ENCODE measurements at places on chromosomes 5 and 9.

DNA sequence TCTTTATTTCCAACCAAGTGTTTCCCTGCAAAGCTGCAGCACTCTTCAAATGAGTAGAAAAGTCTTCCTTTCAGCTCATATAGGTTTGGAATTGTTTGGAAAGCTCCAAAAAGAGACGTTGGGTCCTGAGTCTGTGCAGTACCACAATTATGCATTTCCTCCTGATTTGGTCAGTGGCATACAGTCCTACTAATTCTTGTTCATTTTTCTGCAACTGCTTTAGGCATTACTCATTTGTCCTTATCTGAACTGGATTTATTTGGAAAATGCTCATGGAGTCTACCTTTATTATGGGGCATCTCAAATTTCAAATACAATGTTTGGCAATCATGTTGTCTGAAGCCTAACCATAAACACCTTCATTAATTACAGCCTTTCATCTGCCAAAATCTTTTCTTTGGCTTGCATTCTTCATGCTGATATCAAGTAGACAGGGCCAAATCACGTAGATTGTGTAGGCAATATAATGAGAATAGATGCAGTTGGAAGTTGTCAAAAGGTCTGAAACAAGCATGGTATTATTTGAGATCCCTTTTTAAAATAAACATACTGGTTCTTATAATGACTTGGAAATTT is 232.8 kb downstream of the TLE1 start:
- no peak for DNase-seq

- no peak for DNase-seq
These were observed 378.1 kb upstream of the TLE4 start for GRCh38 chr9:79193501-79194223.

DNA sequence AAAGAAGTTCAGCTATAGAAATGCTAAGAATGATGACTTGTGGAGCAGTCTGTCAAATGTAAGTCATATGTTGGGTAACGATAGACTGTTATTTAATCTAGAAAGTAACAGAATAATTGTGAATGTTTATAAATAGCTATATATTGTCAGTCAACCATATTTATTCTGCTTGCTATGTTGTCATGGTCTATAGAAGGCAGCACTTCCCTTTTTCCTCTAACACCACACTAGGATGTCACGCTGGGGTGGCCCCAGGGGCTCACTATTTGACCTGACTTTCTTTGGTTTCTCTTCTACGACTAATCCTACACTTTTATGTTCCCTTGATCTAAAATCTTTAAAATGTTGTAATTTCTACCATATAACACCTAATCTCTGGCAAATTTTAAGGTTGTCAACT is 20.5 kb downstream of the ERAP2 start:
- DNase-seq: no peak

DNA sequence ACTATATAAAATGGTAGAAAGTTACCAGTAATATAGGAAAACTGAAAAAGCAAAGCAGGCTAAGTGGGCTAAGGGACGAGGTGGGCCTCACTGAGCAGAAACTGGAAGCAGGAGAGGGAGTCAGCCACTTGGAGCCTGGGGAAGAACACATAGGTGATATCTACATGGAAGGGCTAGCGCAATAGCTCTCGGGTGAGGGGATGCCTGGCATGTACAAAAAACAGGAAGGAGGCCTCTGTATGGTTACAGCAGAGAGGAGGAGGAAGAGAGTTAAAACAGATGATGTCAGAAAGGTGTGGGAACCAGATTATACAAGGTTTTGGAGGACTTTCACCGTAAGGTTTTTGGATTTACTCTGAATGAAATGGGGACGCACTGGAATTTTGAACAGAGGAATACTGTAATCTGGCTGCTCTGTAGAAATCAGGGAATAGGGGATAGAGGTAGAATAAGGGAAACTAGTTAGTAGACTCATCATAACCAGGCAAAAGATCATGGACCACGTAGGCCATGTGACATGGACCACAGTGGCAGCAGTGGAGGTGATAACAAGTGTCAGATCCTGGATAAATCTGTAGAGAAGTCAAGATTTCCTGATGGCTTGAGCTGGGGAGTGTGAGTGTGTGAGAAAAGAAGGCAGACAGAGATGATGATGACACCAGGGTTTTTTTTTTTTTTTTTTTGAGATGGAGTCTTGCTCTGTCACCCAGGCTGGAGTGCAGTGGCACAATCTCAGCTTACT is 52.5 kb downstream of the FNBP1 start:
- no peak for DNase-seq

DNA sequence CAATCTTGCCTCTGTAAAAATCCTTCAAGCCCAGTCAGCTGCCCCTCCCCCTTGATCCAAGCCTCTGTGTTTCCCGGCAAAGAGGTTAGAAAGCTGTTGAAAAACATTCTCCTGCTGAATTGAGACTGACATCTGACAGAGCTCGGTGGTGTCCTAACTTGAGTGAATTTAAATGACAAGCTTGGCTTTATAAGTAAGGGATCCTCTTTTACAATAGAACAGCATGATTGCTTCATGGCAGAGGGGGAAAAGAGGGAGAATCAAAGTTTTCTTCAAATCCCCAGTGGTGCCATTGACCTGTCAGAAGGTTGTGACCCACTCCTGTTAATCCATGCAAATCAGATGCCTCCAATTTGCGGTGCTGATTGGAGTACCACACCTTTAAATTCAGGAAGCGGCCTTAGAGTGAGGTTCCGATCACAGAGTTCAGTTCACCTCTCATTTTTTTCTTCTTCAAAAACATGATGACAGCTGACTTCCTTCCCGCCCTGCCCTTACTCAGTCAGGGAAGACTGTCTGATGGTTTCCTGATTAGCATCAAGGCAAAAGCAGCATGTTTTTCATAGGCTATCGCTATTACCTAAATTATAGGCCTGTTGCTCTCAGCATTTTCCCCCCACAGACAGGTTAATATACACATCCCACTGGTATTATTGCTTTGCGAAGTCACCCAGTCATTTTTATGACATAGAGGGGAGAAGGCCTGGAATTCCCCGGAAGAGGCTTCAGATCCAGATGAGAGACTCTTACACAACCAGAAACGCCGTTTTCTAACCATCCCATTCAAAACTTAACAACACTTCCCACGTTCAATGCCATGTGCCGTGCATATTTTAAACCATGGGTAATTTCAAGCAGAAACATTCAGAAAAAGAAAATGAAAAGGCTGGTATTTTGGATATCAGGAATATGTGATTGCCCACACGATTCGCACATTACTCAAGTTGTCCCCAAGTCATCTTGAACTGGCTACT is 141.4 kb downstream of the EBF1 start:
- DNase-seq: no peak

GRCh38 chr5:56569566-56569965 is 245.8 kb upstream of the MAP3K1 start:
- DNase-seq: no peak

DNA sequence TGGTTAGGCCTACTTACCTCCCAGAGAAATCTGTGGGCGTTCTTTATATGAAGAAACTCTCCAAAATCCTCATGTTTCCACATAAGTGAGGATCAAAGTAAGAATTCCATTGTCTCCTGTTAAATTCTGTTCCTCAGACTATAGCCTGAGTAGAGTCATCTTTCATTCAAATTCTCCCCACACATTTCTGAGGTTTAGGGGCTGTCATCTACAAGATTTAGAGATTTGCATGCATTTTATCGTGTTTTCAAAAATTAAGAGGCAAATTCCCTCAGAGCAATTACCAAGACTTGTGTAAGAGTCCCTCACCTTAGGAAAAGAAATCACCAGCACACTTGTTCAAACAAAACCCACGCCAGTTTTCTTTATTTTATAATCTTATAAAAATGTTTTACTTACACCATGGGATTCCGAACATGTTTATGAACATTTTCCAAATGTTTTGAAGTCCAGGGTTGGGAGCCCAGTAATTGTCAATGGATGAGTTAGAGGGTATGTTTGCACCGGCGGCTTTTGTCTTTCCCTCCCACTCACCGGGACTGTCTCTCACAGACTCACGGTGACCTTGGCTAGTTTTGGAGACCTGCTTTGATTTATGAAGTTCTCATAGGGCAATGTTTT is 367.6 kb downstream of the ENC1 start:
- no peak for DNase-seq

DNA sequence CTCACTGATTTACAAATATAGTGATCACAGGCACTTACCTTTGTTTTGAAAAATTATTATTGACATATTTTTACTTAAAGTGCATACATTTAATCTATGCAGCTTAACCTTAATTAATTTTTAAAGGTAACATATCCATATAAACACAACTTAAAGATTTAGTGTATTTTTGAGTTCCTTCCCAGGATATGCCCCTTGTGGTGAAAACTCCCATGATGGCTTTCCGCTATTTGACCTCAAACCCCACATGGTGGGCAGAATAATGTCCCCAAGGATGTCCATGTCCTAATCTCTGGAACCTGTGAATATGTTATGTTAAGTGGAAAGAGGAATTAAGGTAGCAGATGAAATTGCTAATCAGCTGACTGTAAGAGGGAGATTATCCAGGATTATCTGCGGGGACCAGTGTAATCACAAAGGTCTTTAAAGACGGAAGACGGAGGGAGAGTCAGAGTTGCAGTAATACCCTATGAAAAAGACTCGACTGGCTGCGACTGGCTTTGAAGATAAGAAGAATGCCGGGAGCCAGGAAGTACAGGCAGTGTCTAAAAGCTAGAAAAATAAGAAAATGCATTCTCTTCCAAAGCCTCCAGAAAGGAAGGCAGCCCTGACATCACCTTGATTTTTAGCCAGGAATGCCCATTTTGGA is 193.9 kb downstream of the ICE1 start:
- DNase-seq: no peak
